ENCODE measurements at places on chromosomes 2 and 18. TPM values are rescaled to one million over a fixed set of nuclear protein-coding genes. Genes with fewer than 3 reads are reported as not detected.

- DNase-seq: no peak
Observed at GRCh38 chr2:241816431-241817121, 7.6 kb downstream of the NEU4 start.

GRCh38 chr2:226564667-226565066, 235.0 kb downstream of the IRS1 start:
- DNase-seq: no peak

- no peak for DNase-seq
Observed at GRCh38 chr2:229673676-229674075, 40.7 kb downstream of the DNER start.

DNA sequence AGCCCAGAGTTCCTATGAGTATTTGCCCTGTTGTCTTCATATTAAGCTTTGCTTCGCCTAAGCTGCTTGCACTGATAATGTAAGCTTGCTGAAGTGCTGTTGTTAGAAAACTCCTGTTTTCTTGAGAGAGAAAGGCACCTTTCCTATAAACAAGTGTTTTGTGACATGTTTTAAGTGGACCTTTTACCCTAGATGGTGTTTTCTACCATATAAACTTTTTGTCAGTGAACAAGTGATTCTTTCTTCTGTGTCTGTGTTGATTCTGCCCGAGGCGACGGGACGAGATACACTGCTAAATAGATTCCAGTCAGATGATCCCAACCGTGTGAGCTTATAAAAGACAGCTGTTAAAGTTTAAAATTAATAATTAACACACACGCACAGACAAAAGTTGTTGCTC, 24.1 kb downstream of the CABLES1 start:
- no peak for DNase-seq

DNA sequence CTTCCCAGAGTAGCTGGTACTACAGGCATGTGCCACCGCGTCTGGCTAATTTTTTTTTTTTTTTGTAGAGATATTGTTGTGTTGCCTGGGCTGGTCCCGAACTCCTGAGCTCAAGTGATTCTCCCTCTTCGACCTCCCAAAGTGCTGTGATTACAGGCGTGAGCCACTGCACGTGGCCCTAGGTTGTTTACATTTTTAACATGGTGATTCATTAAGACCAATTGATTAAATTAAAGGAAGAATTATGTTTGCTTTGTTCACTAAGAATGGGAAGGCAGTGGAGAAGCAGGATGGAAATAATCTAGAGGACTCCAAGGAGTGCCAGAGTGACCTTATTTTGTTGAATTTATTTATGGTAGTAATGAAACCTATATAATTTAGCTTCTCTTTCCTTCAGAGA, 7.5 kb downstream of the LCLAT1 start:
- DNase-seq: no peak

DNA sequence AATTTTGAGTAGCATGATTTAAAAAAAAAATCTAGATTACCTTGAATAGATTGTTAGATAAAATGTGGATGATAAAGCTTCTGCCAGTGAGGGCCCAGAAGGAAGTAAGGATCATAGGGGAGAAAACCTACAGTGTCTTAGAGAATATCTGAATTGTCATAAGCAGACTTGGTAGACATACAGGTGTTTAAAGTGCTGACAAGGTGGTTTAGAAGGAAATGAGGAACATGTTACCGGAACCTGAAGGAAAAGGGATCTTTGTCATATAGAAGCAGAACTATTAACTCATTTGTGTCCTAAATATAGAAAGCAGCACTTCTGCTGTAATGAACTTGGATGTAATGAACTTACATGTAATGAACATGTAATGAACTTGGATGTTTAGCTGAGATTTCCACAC, 94.9 kb upstream of the TTC27 start:
- no peak for DNase-seq

- no peak for DNase-seq
Observed at GRCh38 chr2:75200140-75201096, 1.1 kb upstream of the TACR1 start.

DNA sequence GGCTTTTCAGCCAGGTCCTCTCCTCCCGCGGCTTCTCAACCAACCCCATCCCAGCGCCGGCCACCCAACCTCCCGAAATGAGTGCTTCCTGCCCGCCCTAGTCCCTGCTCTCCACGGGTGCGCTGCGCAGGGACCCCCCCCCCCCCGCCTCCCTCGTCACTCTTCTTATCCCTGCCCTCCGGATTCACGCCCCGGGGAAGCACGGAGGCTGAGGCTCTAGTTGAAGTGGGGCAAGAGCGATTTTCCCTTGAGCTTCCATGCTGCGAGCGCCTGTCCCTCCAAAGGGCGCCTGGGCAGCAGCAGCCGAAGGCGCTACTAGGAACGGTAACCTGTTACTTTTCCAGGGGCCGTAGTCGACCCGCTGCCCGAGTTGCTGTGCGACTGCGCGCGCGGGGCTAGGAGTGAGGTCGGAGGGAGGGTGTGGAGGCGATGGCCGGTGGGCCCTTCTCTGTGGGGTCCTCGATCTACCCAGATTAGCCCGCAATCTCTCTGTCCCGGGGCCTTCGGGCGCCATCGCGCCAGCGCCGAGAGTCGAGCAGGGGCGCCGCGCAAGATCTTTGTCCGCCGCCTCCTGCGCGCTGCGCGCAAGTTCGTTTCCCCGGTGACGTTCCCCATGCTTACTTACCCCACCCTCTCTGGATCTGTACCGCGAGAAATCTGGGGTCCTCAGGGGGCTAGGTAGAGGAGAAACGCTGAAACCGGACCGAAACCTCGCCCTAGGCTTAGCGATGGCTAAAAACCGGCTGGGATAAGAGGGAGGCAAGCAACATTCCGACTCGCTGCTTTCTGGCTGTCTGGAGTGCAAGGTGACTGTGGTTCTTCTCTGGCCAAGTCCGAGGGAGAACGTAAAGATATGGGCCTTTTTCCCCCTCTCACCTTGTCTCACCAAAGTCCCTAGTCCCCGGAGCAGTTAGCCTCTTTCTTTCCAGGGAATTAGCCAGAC, 677 bp downstream of the GAD1 start:
- DNase-seq: no peak

- DNase-seq: no peak
Observed at GRCh38 chr2:235793163-235793752, 299.4 kb downstream of the AGAP1 start.

GRCh38 chr18:44079606-44080005, 601.1 kb upstream of the SETBP1 start:
- DNase-seq: no peak

DNA sequence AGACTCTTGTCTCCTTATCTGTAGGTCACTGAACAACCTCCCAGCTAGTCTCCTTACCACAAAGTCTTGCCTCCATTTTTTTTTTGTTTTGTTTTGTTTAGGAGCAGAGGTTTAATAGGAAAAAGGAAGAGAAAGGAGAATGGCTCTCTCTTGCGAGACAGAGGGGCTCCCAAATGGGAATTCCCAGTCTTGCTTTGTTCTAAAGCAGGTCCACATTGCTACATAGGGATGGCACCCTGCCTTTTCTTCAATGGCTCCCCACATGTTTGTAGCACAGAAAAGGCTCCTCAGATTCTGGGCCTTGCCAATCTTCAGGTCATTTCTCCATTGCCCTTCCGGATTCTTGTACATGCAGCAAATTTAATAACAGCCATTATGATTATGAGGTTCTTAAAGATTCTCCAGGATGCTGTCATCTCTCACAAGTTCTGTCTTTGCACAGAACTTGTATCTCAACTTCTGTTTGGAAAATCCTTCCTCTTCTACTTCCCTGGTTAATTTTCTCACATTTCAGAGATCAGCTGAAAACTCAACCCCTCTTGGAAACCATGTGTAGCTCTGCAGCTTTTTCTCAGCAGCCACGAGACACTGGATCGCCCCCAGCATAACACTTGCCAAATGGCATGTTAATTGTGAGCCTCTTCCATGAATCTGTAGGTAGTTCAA, 23.6 kb downstream of the IL1F10 start:
- DNase-seq: no peak

- DNase-seq: no peak
Observed at GRCh38 chr2:197514754-197515153, 1.1 kb upstream of the MOB4 start.

GRCh38 chr2:139850254-139850890, 1070.2 kb upstream of the NXPH2 start:
- DNase-seq: no peak

- DNase-seq: no peak
Observed at GRCh38 chr2:69087912-69088240, 74.9 kb downstream of the ANTXR1 start.

- DNase-seq: no peak
Observed at GRCh38 chr2:64861452-64862397, 127.5 kb upstream of the SLC1A4 start.

GRCh38 chr18:49170145-49170544, 219.4 kb upstream of the SMAD7 start:
- DNase-seq: no peak

- no peak for DNase-seq
Observed at GRCh38 chr2:127498386-127498785, 27.9 kb downstream of the IWS1 start.

- DNase-seq: no peak
Observed at GRCh38 chr2:151174127-151174526, 87.5 kb downstream of the RBM43 start.

- DNase-seq: no peak
Observed at GRCh38 chr2:230774348-230774951, 61.8 kb downstream of the CAB39 start.

- no peak for DNase-seq
Observed at GRCh38 chr18:62072370-62072769, 114.5 kb downstream of the PIGN start.

DNA sequence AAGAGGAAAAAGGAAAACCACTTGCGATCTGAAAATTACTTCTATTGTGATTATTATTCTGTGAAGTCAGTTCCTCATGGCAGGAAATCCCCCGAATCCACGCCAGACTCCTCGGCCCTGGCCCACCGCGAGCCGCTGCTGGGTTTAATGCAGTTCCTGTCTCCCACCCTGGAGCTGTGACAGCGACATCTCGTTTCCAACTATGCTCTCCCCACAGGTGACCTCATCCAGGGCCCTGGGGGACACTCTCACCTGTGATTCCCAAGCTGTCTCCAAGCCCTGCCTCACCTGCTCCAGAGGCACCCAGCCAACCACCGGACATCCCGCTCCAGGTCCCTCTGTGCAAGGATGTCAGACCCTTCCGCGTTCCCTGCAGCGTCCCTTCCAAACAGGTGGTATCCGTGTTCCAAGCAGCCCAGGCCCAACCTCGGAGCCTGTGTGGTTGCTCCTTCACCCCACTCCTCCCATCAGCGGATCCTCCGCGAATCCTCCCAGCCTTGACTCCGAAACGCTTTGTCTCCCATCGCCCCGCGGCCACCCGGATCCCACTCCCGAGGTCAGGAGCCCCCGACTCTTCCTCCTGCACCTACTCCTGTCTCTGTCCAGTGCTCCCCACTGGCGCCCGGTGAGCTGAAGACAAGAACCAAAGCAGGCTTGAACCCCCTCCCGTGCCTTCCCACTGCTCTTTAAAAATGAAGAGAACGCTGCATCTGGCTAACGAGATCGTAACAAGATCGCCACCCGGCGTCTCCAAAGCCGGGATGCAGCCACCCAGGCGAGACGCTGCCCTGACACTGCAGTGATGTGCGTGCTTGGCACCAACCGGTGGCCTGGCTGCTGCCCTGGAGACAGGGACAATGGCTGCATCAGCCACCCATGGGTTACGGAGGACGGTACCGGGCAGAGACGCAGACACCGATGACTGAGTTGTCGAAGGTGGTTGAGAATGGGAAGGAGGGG, 96.5 kb downstream of the NDUFA10 start:
- DNase-seq: peak; percentile 21

DNA sequence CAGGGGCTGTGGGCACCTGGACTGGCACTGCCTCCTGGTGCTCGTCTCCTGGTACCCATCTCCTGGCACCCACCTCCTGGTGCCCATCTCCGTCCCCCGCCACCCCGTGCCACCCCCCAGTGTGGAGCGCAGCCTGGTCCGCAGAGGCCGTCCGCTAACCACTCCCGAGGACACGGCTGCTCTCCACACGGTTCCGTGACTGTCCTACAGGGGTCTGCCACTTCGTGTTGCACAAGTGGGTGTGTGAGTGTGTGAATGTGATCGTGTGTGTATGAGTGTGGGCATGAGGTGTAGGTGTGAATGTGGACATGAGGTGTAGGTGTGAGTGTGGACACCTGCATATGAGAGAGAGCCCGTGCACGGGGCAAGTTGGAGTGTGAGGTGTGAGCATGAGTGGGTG, 119.4 kb upstream of the HS6ST1 start:
- DNase-seq: no peak

- no peak for DNase-seq
Observed at GRCh38 chr2:27202854-27203253, 9.0 kb upstream of the ATRAID start.

DNA sequence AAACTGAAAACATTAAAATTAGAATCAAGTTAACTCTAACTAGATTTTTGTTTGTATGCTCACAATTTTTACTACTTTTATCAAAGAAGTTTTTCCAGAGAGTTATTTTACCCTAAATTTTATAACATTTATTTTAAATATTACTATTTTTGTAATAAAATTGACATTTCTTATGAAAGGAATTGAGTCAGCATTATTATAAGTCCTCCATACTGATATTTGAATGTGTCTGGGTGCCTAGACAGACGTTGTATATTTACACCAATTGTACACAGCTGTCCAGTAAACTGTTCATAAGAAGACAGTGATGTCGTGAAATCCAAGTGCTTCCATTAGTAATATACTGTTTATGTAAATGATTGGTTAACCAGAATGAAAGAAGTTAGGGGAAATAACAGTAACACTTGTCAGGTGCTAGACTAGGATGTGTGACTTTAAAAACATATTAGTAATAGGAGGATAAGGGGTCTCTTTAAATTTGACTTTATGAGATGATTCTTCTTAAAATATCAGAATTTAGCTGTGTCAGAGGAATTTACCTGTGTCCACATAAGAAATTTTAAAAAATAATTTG, 73.7 kb downstream of the TANK start:
- DNase-seq: no peak

Gene IL36A
- not detected for total RNA-seq

Gene SMAD7
- total RNA-seq: 36.4 TPM

Gene SRD5A2
- not detected for total RNA-seq

Gene CTDSP1
- 153 TPM for total RNA-seq

Gene ARMC9
- 13.6 TPM for total RNA-seq

Gene LYG1
- total RNA-seq: 0.55 TPM

Gene NOL4
- total RNA-seq: 1.8 TPM

Gene ASB18
- not detected for total RNA-seq

Gene ESPNL
- total RNA-seq: 0.06 TPM

Measured in left colon (tissue), 2 donors.